Fibroblast of pulmonary artery (primary cell): ENCODE measurements at places on chromosomes 12 and 14.
A peak's percentile ranks its signal among the peaks of the same experiment; 100 is the strongest.

GRCh38 chr14:97251491-97252155 is 454.4 kb downstream of the VRK1 start:
- no peak for DNase-seq

DNA sequence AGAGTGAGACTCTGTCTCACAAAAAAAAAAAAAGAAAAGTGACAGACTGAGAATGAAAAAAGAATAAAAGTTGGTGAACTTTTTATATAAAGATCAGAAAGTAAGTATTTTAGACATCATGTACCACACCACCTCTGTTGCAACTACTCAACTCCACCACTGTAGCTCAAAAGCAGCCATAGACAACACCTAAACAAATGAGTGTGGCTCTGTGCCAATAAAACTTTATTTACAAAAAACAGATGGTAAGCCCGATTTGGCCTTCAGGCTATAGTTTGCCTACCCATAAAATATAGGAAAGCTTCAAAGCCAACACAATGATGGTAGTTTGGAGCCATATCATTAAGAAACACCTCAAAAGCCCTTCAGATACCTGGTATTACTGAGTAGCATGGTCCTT is 154.5 kb upstream of the FOXN3 start:
- DNase-seq, result no peak

DNA sequence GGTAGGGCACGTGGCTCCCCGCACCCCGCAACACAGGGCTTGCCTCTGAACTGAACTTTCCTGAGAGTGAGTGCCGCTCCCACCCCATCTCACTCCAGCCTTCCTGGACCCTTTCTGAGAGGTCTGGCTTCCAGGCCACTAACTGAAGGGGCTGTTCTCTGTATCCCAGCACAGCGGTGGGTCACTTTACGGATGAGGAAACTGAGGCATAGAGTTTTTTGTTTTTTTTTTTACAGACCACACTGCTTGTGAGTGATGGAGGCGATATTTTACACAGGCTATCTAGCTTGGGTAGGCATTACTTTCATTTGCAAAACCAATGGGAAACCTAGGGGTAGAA is 1.2 kb upstream of the TGFB3 start:
- DNase-seq, result no peak

GRCh38 chr14:81295958-81296923 is 75.5 kb upstream of the GTF2A1 start:
- peak; percentile 1 for DNase-seq

DNA sequence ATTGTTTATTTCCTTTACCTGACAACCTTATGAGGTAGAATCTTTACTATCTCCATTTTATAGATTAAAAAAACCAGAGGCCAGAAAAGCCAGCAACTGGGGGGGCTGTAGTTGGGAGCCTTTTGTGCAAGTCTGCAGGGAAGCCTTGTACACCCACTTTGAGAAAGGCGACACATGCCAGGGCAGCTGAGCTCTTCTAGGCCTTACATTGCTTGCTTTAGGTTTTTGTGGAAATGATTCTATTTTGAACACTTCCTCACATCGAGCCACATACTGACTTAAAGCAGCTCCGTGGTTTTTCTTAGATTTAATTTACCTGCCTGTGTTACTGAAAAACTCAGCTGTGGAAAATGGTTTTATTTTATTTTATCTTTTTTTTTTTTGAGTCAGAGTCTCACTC is 34.6 kb downstream of the EP400 start:
- no peak for DNase-seq

DNA sequence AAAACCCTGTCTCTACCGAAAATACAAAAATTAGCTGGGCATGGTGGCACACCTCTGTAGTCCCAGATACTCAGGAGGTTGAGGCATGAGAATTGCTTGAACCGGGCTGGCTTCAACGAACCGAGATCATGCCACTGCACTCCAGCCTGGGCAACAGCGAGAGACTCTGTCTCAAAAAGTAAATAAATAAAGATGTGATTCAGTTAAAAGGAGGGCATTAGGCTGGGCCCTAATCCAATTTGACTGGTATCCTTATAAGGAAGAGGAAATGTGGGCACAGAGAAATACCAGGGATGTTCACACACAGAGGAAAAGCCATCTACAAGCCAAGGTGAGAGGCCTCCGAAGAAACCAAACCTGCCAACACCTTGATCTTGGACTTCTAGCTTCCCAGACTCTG is 10.1 kb upstream of the DCAF4 start:
- DNase-seq, result no peak

DNA sequence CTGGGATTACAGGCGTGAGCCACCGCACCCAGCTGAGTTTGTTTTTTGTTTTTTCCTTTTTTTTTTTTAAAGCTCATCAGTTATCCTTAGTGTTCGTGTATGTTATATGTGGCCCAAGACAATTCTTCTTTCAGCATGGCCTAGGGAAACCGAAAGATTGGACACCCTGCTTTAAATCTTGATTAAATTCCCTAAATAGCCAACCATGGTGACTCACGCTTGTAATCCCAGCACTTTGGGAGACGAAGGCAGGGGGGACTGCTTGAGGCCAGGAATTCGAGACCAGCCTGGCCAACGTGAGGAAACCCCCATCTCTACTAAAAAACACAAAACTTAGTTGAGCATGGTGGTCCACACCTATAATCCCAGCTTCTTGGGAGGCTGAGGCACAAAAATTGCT is 131.1 kb downstream of the MED13L start:
- DNase-seq, result no peak

- DNase-seq, result no peak
Measured at GRCh38 chr14:34078117-34078743, 127.4 kb upstream of the EGLN3 start.

GRCh38 chr12:132269271-132269968 is 60.0 kb downstream of the GALNT9 start:
- no peak for DNase-seq

- no peak for DNase-seq
Measured at GRCh38 chr14:73290279-73290678, 53.0 kb downstream of the PAPLN start.

GRCh38 chr12:70724444-70724843 is 87.2 kb upstream of the PTPRB start:
- peak; percentile 27 for DNase-seq

GRCh38 chr14:96811985-96812667 is 14.9 kb downstream of the VRK1 start:
- DNase-seq, result no peak

- DNase-seq, result no peak
Measured at GRCh38 chr14:101328412-101329028, 232.8 kb upstream of the DIO3 start.

GRCh38 chr12:76031081-76031413 is 529 bp downstream of the PHLDA1 start:
- DNase-seq, result no peak

DNA sequence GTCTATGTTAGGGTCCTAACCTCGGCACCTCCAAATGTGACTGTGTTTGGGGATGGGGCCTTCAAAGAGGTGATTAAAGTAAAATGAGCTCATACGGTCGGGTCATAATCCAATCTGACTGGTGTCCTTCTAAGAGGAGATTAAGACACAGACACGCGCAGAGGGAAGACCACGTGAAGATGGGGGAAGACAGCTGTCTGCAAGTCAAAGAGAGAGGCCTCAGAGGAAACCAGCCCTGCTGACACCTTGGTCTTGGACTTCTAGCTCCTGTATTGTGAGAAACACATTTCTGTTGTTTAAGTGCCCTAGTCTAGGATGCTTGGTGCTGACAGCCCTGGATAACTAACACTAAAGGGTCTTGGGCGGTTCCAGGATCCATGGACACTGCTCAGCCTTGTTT is 109.6 kb downstream of the DICER1 start:
- no peak for DNase-seq

DNA sequence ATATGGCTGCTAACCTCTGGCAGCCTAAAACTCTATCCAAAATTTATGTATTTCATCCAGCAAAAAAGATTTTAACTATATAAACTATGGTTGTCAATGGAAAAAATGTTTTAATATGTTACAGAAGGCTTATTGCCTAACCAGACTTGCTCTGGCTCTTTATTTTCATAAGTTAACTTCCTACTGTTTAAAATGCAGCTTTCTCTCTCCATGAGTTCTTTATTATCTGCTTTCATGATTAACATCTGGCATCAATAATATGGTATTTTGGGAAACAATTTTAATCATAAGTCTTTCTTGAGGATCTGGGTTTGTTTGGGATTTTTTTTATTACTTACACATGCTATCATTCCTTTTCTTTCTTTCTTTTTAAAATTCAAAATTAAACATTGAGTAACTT is 20.5 kb downstream of the KERA start:
- DNase-seq, result no peak

- DNase-seq, result no peak
Measured at GRCh38 chr12:128810182-128811127, 13.3 kb downstream of the SLC15A4 start.

DNA sequence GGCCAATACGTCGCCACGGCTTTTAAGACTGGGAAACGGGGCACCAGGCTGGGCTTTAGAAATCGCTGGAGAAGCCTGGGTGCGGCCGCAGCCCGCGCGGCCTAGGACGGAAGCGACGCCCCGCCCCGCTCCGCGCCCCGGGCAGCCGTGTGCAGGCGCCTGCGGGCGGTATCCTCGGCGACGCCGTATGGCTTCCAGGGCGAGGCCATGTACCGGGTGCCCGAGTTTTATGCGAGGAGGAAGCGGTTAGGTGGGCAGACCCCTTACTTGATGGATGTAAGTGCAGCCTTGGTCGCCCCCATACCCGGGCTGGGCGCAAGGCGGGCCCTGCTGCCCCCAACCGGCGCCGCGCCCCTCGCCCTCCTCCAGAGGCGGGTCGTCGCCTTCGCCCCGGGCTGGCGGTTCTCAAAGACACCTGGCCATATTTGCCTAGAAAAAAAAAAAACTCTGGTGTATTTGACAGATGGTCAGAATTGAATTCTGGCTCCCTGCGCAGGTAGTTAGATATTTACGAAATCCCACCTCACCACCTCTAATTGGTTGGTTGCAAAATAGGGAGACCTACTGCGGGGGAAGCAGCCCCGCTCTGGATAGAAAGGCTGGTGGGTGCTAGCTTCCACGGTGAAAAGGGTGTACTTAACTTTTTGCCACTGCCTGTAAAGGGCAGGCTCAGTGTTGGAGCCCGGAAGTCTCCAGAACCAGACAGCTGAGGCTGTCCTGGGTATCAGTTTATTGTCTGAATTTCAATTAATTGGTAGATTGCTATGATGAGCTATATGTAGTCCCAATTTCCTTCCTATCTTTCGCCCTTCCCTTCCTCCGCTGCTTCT is at the start of gene PPP1R36:
TSS of gene PPP1R36 (plus strand) at position 171 of the 830 bp plus-strand sequence. CDS start at position 208, 37 bp downstream.
- no peak for DNase-seq

GRCh38 chr12:89840162-89840922 is 131.7 kb upstream of the ATP2B1 start:
- DNase-seq, result peak; percentile 20

GRCh38 chr12:92759634-92760268 is 57.0 kb downstream of the PLEKHG7 start:
- peak; percentile 93 for DNase-seq

GRCh38 chr14:103143506-103143905 is 20.2 kb downstream of the TNFAIP2 start:
- peak; percentile 63 for DNase-seq

GRCh38 chr14:77225892-77226557 is 44.4 kb downstream of the TMEM63C start:
- DNase-seq, result no peak

- no peak for DNase-seq
Measured at GRCh38 chr14:23432946-23433345, 2.5 kb downstream of the MYH7 start.

- DNase-seq, result no peak
Measured at GRCh38 chr14:100532154-100532861, 54.9 kb downstream of the BEGAIN start.

GRCh38 chr12:111780166-111780565 is 13.4 kb downstream of the ALDH2 start:
- DNase-seq, result no peak

DNA sequence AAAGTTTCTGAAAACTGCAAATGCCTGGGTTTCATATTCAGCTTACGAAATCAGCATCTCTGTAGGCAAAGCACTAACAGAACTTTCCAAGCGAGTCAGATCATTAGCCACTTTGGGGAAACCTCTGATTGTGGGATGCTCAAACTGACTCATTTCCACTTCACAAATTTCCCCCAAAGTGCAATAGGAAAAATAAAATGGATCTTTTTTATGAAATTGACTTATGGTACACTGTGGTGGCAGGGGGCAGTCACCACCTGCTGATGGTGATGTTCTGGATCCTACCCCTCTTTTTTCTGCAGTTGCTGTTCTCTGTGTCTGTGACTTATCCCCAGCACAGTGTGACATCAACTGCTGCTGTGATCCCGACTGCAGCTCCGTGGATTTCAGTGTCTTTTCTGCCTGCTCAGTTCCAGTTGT is 5.6 kb downstream of the TCTN1 start:
- DNase-seq, result no peak

DNA sequence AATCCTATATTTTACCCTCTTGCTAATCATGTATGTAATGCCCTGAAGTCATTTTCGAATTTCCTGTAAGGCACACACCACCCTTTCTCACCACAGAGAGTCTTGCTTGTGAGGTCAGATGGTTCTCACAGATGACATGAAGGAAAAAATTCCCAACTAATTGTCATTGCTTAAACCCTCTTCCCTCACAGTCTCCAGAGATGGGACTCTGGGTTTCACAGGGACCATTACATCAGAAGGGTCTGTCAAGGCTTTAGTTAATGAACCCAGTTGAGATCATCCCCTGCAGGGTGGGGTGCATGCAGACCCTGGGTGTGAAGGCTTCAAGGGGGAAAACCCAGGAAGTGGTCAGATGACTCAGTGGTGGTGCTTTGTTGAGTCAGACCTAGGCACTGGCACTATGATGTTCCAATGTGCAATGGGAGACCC is 229.6 kb downstream of the BCAT1 start:
- peak; percentile 51 for DNase-seq

DNA sequence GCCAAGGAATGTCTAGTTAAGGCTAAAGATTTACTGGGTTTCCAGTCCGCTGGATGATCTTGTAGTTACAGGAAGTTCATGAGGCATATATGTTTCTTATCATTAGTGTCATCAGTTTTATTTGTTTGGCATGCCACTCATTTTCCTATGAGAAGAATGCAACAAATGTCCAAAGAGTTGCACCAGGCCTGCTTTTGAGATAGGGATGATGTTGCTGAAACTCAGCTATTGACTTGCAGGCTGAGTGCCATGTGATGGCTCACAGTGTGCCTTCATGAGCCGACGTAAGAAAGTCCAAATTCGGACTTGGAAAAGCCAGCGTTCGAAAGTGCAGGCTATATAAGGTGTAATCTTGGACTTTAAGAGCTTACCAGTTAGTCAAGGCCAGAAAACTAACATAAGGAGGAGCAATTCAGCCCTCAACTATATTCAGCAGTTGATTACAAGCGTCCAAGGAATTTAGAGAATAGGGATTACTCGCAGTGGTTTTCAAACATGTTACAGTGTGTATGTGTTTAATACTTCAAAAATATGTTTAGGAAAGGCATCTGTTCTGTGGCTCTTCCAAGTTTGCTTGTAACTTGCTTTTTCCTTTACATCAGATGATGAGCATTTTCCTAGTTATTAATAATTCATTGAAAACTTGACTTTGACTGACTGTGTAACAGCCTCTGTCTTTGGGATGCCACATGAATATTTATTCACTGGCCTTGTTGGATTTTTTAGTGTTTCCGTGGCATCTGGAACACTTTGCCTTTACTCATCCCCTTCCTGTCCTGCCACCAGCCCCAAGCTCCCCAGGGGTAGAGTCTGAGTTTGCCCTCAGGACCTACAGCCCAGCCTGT is 101.3 kb downstream of the LGMN start:
- DNase-seq, result peak; percentile 95

GRCh38 chr14:69424149-69424923 is 25.8 kb downstream of the SLC39A9 start:
- DNase-seq, result no peak

- DNase-seq, result peak; percentile 55
Measured at GRCh38 chr12:4037747-4038312, 164.6 kb upstream of the PARP11 start.
